ENCODE measurements at places on chromosomes 7 and 10.

DNA sequence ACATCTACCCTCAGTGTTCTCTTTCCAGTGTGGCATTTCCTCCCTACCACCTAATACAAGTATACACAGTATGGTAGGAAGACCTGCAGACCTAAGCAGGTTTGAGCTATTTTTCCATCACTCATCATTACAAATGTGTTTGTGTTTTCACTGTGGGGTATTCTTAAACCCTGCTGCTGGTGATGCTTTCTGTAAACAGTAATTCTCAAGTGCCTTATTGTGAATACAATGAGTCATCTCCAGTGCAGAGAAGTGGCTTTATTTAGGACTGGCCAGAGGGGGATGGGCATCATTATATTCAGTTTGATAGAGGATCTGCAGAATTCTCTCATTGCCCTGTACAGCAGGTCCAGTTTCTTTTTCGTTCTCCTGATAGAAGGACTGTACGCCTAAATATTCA is 63.7 kb downstream of the GRM8 start:
- no peak for DNase-seq

DNA sequence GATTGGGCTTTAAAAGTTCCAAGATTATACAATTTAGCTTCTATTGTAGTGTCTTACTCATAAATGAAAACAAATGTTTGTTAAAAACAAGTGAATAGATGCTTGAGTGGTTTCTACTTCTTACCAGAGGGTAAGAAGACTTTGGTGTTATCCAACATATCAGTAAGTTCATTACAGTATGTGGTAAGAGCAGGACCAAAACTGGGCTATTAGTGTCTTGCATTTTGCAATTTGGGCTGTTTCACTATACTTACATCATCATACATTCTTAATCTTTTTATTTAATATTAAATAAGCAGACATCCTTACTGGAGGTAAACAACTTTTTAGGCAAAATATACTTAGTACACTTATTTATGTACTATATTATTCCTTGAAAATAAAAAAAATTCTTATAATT is 248.4 kb upstream of the HGF start:
- no peak for DNase-seq

DNA sequence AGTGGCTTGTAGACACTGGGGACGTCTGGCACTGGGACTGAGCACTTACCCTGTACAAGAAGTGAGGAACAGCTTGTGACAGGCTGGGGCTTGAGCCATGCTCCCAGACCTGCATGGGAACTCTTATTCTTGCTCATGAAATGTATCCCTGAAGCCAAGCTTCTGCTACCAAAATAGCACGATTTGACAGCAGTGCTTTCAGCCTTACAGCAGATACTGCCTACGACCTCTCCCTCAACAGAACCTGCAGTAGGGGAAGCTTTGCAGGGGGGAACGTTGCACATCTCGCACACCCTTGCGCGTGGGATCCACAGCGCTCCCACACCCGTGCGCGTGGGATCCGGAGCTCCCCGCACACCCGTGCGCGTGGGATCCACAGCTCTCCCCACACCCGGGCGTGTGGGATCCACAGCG is 88.0 kb downstream of the CREM start:
- no peak for DNase-seq

GRCh38 chr7:54932818-54933543 is 85.8 kb upstream of the EGFR start:
- DNase-seq = peak; percentile 67

GRCh38 chr7:114957444-114957843 is 35.5 kb downstream of the MDFIC start:
- no peak for DNase-seq

DNA sequence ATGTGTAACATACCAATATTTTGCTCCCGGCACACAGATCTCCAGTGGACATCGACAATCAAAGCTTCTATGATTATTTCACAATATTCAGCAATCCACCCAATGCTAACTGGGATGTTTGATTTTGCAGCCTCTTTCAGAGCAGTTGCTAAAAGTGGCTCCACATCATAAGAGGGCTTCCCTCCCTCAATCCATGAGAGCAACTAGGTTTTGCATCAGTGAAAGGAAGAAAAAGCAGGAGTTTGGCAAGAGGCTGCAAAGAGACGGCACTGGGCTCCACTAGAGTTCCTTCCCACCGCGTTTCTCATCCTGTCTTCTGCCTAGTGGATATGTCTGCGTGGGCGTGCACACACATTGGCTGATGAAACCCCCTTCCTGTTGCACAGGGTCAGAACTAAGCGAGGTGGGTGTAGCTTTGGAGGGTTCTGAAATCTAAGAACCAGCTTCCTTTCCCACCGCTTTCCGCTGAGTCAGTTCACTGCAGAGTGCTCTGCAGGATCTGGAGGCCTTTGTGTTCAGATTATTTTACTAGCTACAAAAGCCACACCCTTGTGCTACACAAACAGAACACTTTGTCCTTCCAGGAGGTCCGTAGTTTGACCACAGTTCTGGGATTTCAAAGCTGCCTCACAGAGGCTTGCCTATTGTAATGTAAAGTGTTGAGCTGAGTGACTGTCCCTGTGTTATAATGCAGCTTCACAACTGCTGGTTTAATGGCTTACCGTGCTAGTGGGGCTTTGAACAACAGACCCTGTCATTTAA is 28.1 kb downstream of the ARL4A start:
- DNase-seq = no peak

DNA sequence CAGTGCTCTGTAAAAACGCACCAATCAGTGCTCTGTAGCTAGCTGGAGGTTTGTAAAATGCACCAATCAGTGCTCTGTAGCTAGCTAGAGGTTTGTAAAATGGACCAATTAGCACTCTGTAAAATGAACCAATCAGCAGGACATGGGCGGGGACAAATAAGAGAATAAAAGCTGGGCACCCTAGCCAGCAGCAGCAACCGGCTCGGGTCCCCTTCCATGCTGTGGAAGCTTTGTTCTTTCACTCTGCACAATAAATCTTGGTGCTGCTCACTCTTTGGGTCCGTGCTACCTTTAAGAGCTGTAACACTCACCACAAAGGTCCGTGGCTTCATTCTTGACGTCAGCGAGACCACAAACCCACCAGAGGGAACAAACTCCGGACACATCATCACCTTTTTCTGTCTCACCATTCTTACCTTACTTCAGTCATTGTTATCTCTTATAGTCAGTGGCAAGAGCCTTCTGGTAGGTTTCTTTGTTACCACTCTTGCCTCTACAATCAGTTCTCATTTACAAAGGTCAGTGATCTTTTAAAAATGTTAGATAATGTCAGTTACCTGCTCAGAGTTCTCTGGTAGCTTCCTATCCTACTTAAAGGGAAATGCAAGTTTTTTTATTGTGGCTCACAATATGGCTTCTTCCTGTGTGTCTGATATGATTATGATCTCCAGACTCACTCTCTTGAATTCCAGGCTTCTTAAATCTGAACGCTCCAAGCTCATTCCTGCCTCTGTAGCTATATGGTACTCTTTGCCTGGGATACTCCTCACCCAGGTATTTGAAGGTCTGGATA is 4.5 kb downstream of the STAM start:
- DNase-seq = no peak

GRCh38 chr10:112370424-112370819 is 3.5 kb upstream of the ACSL5 start:
- DNase-seq = no peak

GRCh38 chr7:20172736-20173334 is 44.3 kb downstream of the MACC1 start:
- DNase-seq = peak; percentile 54

DNA sequence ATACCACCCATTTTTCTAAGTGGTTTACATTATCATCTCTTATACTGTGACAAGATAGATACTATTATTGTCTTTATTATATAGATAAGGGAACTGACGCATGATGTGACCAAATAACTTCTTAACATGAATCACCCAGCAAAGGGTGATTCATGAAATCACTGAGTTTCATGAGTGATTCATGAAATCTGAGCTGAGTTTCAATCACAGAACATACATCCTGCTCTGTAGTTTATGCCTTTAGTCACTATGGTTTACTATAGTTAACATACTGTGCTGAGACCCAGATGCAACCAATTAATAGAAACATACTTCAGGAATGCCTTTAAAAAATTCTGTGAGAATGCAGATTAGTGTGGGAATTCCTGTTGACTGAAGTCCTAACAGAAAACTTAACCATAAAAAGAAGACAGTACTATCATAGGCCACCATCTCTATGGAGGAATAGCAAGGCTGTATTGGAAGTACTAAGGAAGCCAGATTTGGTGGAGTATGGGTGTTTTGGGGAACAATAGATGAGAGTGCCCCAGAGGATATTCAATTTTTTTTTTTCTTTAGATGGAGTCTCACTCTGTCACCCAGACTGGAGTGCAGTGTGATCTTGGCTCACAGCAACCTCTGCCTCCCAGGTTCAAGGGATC is 43.1 kb upstream of the SEMA3A start:
- DNase-seq = peak; percentile 86

DNA sequence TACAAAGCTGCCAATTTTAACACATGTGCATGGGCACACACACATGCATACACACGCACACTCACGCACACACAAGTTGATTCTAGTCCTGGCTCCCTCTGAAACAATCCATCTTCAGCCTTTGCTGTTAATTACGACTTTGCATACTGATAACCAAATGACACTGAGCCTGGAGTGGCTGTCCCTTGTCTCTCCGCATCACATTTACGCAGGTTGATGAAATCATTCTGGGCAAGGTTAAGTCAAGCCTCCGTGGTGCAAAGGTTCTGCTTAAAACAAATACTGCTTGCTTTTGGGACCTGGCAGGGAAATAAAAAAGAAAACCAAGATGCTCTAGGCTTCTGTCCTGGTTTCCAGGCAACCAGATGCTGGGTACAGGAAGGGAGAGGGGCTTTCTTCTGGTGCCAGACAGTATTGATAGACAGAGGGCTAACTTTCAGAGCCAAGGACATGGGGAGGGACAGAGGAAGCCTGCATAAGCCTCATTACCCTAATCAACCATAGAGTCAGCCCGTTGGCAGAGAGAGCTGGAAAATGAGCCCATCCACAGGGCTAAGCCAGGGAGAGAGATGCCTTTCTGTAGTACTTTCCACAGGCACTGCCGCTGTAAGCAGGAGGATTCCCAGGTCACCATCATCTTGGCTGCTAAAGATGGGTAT is 233.0 kb downstream of the WDR11 start:
- DNase-seq = no peak

DNA sequence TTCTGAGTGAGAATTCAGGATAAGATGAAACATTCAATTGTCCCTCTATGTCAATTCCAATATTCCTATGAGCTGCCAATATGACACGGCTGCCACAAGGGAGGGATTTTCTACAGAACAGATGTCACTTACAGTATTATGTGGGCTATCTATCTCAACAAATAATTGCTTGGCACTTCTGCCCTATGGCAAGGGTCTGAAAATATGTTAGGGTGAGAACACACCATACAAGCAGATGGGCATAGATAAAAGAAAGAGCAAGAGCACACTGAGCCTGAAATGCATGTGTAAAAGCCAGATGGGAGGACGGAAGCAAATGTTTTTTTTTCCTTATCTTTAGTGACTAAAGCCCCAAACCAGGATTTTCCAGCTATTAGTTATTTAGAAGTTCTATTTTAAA is 70.1 kb upstream of the TFEC start:
- no peak for DNase-seq

DNA sequence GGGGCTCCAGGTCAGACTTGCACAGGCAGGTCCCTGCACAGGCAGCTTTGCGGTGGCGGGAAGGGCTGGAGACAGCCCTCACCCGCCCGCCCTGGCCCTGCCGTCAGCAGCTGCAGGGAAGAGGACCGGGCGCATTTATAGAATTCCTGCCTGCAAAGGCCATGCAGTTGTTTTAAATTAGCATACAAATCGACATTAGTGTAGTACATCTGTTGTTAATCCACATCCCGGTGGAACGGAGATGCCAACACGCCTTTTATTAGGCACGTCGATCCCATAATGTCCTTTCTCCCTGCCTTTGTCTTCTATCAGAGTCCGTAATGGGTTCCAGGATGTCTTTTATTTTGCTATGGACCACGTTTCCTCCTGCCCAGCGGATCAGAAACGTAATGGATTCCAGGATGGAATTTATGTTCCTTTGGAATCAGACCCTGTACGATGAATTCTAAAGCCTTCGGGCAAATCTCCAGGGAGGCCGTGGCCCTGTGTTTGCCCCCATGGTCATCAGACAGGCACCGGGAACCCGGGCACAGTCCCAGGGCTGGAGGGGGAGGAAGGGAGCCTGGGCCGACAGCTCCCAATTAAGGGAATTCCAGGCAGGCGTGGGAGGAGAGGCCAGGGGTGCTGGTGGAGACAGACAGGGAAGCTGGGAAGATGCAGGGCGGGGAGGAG is 123.9 kb downstream of the COL26A1 start:
- DNase-seq = peak; percentile 28

- DNase-seq = no peak
These were observed 24.6 kb downstream of the NACAD start for GRCh38 chr7:45064047-45064725.

DNA sequence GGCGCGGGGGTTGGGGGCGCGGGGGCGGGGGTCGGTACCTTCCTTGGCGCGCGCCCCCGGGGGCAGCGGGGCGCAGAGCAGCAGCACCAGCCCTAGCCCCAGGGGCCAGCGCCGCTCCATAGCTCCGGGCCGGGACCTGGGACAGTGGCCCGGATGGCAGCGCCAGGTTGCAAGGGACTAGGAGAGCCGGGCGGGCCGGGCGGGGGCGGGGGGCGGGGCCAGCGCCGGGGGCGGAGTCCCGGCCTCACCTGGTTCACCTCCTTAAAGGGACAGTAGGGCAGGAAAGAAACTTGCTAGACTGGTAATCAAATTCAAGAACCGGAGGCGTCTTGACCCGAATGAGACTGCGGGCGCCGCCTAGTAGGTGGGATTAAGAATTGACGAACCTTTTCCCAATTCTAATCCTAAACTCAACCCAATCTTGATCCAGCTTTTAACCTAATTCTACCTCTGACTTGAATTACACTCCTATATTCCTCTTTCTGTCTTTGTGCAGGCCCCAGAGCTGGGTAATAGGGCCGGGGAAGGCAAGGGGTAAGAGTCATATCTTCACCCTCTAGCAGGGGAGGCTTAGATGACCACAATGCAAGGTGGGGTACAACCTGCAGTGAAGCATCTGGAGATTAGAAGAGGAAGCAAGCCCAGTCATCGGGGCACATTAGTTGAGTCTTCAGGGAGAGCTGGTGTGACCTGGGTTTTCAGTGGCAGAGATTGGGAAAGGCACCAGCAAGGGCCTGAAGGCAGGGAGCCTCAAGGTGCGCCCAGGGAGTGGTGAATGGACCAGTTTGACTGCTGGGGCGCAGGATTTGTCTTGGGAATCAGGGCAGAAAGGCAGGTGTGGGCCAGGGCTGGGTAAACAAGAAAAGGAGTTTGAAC is at the start of gene EPHA1:
Gene EPHA1, minus strand, starts transcription at position 171 of the 876 bp plus-strand sequence. Its CDS starts 51 bp downstream, at position 120.
- no peak for DNase-seq

GRCh38 chr7:11742496-11742895 is 89.5 kb downstream of the THSD7A start:
- DNase-seq = no peak

Measured in NCI-H226 (cell line).